ENCODE measurements at places on chromosomes 16 and 17.

DNA sequence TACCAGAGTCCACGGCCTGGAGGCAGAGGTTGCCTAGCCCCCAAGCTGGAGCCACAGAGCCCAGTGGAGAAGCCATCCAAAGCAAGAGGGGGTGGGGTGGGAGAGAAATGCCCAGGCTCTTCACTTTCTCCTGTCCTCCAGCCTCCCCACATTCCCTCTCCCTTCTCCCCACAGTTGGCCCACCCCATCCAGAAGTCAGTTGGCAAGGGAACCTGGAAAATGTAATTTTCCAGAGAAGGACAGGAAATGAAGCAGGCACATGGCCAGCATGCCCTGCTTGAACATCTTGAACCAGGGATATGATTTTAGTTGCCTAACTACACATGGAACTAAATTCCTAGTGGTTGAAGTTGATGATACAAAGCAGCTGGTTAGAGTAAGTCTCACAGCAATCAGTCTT is 73.3 kb upstream of the IRX6 start:
- DNase-seq: no peak

- no peak for DNase-seq
Measured at GRCh38 chr16:14289692-14290340, 218.7 kb downstream of the MRTFB start.

GRCh38 chr17:68248891-68249290 is 1.0 kb downstream of the AMZ2 start:
- no peak for DNase-seq

DNA sequence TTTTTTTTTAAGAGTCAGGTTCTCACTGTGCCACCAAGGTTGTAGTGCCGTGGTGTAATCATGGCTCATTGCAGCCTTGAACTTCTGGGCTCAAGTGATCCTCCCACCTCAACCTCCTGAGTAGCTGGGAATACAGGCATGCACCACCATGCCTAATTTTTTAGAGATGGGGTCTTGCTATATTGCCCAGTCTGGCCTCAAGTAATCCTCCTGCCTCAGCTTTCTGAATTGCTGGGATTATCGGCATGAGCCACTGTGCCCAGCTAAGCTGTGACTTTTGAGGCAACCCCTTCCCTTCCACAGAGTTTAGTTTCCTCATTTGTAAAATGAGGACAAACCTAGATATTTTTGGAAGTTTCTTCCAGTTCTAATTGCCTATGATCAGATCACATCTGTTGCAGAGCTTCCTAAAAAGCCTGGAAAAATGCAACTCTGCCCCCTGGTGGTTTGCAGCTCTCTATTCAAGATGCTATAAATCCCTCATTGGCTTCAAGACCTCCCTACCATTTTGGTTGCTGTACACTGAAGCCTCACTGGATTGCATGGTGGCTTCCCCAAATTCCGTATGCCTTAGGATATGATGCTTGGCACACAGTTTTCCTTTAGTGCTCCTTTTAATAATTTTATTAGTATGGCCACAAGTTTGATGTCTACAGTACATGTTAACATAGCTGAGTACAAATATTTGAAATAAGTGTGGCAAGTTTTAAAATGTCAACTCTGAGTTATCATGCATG is 19.3 kb downstream of the GDE1 start:
- DNase-seq: peak; percentile 23

- DNase-seq: no peak
Measured at GRCh38 chr16:84710686-84711085, 10.9 kb downstream of the USP10 start.

DNA sequence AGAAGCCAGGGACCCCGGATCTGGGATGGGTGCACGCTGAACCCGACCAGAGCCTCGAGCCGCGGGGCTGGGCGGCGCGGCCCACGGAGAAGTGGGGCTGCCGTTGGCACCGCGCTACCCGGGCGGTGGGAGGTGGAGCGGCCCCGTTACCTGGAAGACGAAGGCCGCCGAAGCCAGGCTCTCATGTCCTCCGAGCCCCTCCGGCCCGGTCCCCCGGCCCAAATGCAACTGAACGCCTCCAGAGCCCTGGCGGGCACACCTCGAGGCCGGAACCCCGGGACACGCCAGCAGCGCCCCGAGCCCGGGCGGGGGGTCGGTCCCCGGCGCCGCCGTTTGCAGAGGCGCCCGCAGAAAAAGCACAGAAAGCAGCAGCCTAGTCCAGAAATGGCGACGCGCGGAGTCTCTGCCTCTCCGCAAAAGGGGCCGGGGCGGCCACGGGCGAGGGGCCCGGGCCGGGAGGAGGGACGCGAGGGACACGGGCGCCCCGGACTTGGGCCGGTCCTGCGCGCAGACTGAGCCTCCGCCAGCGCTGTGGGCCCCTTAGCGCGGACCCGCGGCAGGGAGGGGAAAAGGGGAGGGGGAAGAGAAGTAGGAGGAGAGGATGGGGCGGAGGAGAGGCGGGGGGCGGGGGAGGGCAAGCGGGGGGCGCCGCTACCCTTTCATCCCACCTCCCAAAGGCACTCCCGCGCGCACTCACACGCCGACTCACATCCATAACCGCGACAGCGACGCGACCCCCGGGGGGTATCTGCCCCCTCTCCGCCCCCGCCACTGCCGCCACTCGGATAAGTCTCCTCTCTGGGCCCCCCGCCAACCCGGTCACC is 1.4 kb downstream of the AXIN2 start:
- no peak for DNase-seq

DNA sequence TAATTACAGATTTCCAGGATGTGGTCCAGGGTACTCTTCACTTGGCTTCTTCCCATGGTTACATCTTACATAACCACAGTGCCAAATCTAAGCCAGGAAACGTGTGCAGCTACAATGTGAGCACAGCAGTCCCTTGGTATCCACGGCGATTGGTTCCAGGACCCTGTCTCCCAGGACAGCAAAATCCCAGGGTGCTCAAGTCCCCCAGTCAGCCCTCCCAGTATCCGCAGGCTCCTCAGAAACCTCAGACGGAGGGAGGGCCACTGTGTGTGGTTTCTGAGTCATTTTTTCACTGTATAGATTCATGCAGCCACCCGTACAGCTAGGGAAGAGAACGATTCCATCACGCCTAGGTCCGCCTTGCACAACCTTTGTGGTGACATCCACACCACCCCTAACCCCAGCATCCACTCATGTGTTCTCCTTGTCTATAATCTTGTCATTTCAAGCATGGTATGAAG is 11.1 kb upstream of the ATP2C2 start:
- no peak for DNase-seq

- no peak for DNase-seq
Measured at GRCh38 chr17:73802314-73802713, 158.1 kb upstream of the SDK2 start.

DNA sequence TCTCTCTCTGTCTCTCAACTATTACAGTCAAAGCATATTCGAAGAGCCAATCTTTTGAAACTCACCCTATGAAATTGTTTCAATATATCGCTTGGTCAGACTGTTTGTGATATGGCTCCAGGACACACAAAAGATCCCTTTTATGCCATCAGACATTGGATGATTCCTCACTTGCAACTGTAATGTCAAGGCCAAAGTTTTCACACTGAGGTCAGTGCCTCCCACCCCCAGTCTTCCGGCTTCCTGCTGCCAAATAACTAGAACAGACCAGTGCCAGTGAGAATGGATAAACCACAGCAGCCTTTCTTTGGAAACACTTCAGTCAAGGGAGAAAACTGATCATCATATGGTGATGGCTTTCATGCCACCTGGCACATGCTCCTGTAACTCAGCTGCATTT is 321.9 kb upstream of the ZFHX3 start:
- no peak for DNase-seq
